Stimulated activated CD4-positive, alpha-beta T cell treated with anti-CD3 and anti-CD28 coated beads, Interleukin-4, amount 100 ng/mL, for 1 hour (primary cell): ENCODE measurements at places on chromosomes 6 and 20.

GRCh38 chr6:133248241-133249001 lies 7.3 kb downstream of the EYA4 start:
- no peak for DNase-seq

- DNase-seq = no peak
Measured at GRCh38 chr20:55057779-55058415, 582.5 kb downstream of the DOK5 start.

DNA sequence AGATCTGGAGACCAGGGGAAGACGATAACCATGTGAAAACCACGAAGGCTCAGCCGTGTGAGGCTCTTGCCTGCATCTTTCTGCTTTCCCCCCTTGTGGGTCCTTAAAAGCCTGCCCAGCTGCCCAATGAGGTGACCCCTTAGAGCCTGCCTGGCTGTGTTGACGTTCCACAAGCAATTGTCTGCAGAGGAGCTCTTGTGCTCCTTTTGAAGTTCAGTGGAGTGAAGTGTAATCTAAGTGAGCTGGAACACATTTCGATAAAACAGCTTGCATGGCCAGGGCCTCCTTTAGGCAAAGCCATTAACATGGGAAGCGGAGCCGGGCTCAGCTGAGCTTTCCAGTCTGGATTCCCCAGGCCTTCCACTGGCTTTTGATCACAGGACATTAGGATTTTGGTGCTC lies 27.3 kb upstream of the TCP11 start:
- no peak for DNase-seq

- no peak for DNase-seq
Measured at GRCh38 chr6:63268574-63268973, 51.2 kb downstream of the LGSN start.

- peak; percentile 79 for DNase-seq
Measured at GRCh38 chr20:58892141-58892931, 39.8 kb downstream of the GNAS start.

GRCh38 chr6:83169106-83169505 lies 24.0 kb downstream of the PGM3 start:
- no peak for DNase-seq

DNA sequence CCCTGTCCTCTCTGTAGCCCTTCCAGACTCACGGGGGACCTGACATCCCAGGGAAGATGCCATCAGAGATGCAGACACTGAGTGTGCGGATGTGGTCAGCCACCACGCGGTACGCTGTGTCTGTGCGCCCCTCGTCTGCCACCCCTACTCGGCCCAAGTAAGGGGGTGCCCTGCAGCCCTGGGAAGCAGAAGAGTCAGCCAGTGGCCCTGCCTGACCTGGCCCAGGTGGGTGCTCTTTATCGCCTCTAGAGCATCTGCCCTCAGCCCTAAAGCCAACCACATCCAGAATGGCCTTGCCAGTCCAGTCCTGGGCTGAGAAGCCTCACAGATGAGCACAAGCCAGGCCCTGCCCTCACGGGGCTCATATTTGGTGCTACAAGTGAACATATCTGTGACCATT lies 5.9 kb downstream of the AARS2 start:
- DNase-seq = no peak

GRCh38 chr6:160347259-160348222 lies 637 bp upstream of the SLC22A3 start:
- DNase-seq = no peak

DNA sequence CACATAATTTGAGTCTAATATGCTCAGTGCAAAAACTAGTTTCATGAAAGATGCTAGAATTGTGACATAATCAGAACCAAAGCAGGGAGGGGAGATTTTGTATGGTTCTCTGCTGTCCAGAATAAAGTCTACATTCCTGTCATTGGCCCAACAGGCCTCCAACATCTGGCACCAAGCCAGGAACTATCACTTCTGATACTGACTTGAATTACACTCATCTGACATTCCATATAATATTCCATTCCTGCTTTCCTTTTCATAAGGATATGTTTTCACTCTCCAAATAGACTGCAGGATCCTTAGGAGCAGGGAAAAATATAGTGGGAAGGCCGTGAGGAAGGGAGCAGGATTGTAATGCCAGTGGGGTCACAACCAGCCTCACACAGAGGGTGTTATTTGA lies 84.6 kb upstream of the BTN3A2 start:
- DNase-seq = no peak

- no peak for DNase-seq
Measured at GRCh38 chr20:55415567-55416142, 589.7 kb downstream of the CBLN4 start.

GRCh38 chr6:21501021-21501354 lies 92.6 kb upstream of the SOX4 start:
- DNase-seq = no peak

GRCh38 chr6:42505385-42505718 lies 53.6 kb upstream of the TRERF1 start:
- no peak for DNase-seq

- DNase-seq = no peak
Measured at GRCh38 chr6:148295261-148295887, 47.3 kb upstream of the SASH1 start.

- DNase-seq = no peak
Measured at GRCh38 chr6:135212020-135212806, 31.1 kb downstream of the MYB start.

GRCh38 chr6:74690365-74690764 lies 515.5 kb downstream of the COL12A1 start:
- DNase-seq = no peak

GRCh38 chr6:54327631-54328030 lies 19.4 kb downstream of the TINAG start:
- no peak for DNase-seq

DNA sequence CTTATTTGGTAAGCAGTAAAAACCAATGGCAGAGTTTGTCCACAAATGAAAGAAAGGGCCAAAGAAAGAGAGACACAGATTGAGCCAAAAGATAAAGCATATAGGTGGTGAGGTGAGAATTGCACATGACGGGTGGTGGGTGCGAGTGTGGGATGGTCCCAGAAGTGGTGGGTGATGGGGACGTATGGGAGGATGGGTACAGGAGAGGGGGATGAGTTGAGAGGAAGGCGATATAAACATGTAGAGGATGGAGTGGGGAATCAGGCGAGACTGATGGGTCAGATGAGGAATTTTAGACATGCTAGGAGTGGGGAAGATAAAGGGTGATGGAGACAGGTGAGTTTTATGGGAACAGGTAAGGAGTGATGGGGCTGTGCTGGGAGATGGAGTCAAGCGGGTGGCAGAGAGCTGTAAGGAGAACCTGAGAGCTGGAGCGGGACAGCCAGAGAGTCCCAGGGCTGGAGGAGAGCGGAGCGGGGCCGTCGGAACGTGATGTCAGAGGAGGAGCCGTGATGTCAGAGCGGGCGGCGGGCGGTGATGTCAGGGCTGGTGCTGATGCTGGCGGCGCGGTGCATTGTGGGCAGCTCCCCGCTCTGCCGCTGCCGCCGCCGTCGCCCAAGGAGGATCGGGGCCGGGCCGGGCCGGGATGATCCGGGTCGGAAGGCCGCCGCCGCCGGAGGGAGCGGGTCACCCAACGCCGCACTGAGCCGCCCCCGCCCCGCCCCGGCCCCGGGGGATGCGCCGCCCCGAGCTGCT lies at the start of gene TTBK1:
TSS of gene TTBK1 (plus strand) at position 574 of the 756 bp plus-strand sequence. CDS start 3,180 bp downstream, outside the sequence.
- DNase-seq = peak; percentile 29

DNA sequence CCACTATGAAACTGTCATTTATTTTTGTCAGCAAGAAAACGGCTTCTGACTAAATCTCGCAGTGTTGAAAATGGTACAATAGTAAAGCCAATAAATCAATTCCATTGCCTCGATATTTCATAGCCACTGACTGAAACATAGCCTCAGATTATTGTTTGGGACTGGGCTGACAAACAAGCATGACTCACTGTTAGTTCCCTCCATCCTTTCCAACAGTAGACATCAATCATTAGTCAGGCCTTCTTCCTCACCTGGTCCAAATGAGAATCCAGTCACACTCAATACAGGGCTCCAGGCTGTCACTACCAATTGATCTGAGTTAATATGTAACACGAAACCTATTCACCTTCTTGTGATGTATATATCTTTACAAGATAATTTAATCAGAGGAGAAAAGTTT lies 66.1 kb downstream of the ADGRB3 start:
- no peak for DNase-seq

DNA sequence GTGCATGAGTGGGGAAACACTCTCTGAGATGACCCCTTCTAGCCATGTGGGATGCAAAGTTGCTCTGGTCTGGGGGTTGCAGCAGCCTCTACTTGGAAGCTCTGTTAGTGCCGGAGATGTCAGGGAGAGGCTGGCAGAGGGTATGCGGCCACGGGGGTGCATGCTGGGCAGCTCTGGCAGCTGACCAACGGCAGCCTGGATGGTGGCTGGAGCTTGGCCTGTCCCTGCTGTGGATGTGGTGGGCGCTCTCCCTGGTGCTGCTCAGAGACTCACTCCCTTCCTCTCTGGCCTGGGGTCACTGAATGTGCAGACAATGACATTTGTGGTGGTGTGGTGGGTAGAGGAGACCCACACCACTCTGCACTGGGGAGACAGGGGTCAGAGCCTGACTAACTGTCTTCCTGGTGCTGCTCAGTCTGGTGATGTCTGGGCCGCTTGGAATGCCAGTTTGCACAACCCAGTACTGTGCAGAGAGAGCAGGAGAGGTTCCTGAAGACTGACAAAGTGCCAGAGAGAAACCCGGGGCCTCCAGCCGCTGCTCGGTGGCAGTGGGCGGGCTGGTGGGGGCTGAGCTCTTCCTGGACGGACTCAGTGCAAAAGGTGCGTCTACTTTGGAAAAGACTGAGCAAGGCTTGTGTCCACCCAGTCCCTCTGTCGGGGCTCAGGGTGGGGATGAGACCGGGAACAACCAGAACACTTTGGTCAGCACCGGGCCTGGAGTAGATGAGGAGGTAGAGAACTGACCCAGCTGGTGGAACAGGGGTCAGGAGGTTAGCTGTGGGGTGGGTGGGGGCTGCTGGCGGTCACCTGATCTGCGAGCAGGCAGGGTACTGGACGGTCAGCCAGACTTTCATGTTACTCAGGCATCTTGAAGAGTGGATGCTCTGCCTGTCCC lies 2.7 kb downstream of the MYT1 start:
- no peak for DNase-seq

GRCh38 chr6:150038202-150039062 lies 13.1 kb upstream of the RAET1L start:
- no peak for DNase-seq

DNA sequence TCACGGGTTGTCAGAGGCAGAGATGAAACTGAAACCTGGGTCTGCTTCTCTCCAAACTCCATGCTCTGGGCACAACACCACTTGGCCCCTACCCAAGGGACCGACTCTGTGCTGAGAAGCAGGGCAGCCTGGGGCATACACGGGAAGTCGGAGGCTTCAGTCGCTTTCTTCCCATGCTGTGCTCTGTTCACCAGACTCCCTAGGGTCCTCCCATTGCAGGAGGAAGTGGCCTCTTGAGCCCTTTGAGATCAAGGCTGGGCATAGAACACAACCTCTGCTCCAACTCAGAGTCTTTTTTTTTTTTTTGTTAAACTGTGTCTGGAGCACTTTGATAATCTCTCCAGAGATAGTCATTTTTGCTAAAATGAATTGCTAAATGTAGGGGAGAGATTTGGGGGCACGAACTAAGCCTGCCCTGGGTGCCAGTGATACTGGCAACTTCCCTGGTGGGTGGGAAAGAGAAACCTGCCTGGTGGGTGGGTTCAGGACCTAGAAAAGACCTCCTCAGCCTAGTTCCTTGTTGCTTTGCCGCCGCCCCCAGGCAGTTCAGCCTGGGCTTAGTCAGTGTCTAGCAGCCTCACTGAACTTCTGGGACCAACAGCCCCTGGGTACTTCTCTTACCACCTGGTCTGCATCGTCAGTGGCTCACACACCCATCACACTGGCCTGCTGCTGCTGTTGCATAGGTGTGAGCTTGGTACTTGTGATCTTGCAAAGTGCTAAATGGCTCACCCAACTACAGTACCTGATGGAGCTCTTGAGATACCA lies 62.0 kb downstream of the PPP1R14C start:
- DNase-seq = no peak

DNA sequence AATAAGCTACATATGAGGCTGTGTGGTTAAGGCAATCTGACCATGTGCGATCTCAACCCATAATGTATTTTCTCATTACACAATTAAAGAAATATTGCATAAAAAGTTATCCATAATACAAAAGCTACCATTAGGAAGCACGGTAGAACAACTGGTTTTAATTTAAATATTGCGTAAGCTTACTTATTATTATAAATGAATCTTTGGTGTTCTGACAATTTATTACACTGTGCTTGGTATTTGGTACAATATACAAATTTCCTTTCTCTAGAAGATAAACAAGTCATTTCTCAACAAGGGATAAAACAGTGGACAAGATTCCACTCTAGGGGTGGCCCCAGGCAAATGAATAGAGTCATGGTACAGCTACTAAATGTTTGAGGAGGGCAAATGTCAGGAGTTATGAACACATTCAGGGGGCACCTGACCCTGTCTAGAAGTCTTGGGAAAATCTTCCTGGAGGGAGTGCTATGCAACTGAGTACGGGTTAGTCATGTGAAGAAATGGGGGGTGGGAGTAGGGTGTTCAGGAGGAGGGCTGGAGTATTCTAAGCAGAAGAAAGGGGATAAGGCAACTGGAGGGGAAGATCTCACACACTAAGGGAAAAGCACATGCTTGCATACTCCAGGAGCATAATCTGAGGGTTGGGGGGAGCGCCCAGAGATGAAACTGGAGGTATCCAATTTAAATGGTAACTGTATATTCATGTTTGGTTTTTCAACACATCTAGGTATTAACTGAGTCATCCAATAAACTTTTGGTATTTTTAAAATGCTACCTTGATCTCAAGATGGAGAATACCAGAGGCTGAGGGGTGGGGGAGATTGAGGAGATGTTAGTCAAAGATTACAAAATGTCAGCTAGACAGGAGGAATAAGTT lies 296.9 kb upstream of the SGK1 start:
- no peak for DNase-seq

- no peak for DNase-seq
Measured at GRCh38 chr20:8404912-8405635, 273.0 kb downstream of the PLCB1 start.

- no peak for DNase-seq
Measured at GRCh38 chr6:4320860-4321259, 185.5 kb upstream of the ECI2 start.

GRCh38 chr6:160378218-160378617 lies 30.0 kb downstream of the SLC22A3 start:
- no peak for DNase-seq

DNA sequence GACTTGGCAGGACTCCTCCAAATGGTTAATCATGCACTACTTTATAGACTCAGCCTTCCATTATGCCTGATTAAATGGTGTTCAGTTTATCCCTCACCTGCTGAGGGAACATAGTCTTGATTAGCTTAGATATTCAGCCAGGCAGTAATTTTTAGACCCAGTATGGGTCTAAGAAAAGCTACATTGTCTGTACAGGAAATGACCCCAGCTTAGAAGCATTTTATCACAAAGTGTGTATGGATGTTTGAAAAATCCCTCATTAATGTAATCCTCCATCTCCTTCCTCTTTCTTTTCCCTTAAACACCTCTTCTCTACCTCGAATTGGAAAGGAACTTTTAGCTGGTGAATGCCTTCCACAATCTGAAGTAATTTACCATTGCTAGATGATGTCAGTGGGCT lies 252.2 kb upstream of the BMP2 start:
- no peak for DNase-seq

GRCh38 chr6:31622684-31623091 lies 2.2 kb downstream of the PRRC2A start:
- DNase-seq = no peak
